Left cardiac atrium (tissue), 4 donors: ENCODE measurements at places on chromosomes 13 and 19. TPM values are rescaled to one million over a fixed set of nuclear protein-coding genes. Genes with fewer than 3 reads are reported as not detected.

KIR3DL1 gene
- not detected for total RNA-seq

CXCL17 gene
- total RNA-seq, result not detected

C5AR2 gene
- 2.4 TPM for total RNA-seq

THAP8 gene
- 2.3 TPM for total RNA-seq

POP4 gene
- 50.8 TPM for total RNA-seq

AMER2 gene
- not detected for total RNA-seq

GRCh38 chr19:2394442-2395292, 32.7 kb downstream of the TIMM13 start:
- no peak for DNase-seq

GRCh38 chr19:18304458-18305310, 18.2 kb downstream of the LSM4 start:
- DNase-seq, result peak; percentile 93

GRCh38 chr13:48505597-48506091, 27.2 kb downstream of the RCBTB2 start:
- DNase-seq, result no peak

GRCh38 chr19:29834991-29835846, 23.4 kb downstream of the CCNE1 start:
- no peak for DNase-seq

DNA sequence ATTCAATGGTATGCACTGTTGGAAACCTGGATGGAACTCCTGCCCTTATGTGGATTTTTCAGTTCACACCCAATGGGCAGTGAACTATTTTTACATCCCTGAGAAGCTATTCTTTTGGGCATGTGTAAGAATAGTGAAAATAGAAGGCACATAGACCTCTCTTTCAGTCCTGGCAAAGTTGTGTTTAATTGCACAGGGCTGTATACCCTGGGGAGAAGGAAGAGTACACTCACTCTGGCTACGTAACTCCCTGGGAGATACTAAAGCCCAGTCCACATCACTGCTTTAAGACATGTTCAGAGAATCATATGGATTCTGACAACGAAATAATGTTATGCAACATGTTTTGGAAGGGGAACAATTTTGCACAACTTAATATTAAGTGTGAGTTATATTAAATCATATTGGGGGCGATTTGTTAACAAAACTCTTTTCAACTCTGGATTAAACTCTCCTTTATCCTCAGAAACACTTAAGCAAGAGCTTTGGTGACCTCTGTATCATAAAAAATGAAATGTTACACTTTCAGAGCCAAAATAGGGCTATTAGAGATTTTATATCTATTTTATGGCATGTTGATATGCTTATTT, 166.1 kb downstream of the DCT start:
- DNase-seq, result no peak

DNA sequence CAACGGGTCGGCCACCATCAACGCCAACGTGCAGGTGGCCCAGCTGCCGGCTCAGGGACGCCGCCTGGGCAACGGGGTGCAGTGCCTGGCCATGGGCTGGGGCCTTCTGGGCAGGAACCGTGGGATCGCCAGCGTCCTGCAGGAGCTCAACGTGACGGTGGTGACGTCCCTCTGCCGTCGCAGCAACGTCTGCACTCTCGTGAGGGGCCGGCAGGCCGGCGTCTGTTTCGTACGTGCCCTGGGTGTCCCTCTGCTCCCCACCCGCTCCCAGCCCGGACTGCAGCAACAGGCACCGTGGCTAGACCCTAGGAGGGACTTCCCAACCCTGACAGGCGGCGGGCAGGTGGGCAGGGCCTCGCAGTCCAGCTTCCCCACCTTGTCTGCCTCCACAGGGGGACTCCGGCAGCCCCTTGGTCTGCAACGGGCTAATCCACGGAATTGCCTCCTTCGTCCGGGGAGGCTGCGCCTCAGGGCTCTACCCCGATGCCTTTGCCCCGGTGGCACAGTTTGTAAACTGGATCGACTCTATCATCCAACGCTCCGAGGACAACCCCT, 3.5 kb downstream of the ELANE start:
- DNase-seq, result no peak

DNA sequence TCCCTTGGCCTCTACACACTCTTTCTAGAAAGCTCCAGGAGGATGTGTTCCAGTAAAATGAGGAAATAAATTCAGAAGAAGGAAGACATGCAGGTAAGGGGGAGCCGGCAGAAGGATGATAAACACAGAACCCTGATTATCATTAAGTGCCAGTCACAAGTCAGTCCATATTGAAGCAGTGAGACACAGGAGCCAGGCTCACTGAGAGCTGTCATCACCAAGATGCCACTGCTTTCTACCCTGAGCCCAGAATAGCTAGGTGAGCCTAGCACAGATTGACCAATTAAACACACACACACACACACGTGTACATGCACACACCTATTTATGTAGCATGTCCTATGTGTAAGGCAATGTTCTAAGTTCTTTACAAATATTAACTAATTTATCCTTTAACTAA, 211.4 kb upstream of the IPO5 start:
- DNase-seq, result no peak

DNA sequence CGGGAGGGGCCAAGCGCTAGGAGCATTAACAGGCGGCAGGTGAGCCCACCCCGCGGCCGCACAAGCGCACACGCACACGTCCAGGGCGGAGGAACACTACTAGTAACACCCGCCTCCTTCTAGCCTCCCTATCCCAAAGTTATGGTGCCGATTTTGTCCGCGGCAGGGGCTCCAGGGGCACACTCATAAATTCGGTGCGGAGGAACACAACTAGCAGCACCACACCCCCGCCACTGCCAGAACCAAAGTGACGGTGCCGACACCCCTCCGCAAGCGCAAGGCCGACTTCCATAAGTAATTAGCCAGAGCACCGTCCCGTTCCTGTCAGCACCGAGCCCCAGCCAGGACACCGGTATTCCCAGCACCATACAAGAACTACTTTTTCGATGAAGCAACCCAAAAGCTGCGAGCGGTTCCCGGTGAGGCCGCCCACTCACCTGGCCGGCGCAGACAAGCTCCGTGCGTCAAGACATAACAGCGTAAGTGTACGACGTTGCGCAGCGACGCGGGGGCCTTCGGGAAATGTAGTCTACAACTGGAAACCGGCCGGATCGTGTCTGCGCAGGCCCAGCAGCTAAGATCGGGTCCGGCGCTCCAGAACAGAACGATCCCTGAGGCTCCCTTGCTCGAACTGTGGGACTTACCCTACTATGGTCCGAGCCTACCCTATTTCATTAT, at the start of the genes ZNF540 and ZNF571:
Gene ZNF540 (plus strand): TSS at position 573 of the 678 bp plus-strand sequence. CDS start 3,572 bp downstream, outside the sequence.
Gene ZNF571 (minus strand): TSS at position 489 of the 678 bp plus-strand sequence. CDS start 8,116 bp downstream, outside the sequence.
- DNase-seq, result peak; percentile 97

- DNase-seq, result no peak
Observed at GRCh38 chr13:38969187-38969586, 21.4 kb downstream of the STOML3 start.

- peak; percentile 74 for DNase-seq
Observed at GRCh38 chr13:113836768-113837559, 26.9 kb downstream of the GAS6 start.

- no peak for DNase-seq
Observed at GRCh38 chr19:41711376-41712261, 3.2 kb downstream of the CEACAM5 start.

- no peak for DNase-seq
Observed at GRCh38 chr13:96338030-96338429, 248.1 kb downstream of the HS6ST3 start.

DNA sequence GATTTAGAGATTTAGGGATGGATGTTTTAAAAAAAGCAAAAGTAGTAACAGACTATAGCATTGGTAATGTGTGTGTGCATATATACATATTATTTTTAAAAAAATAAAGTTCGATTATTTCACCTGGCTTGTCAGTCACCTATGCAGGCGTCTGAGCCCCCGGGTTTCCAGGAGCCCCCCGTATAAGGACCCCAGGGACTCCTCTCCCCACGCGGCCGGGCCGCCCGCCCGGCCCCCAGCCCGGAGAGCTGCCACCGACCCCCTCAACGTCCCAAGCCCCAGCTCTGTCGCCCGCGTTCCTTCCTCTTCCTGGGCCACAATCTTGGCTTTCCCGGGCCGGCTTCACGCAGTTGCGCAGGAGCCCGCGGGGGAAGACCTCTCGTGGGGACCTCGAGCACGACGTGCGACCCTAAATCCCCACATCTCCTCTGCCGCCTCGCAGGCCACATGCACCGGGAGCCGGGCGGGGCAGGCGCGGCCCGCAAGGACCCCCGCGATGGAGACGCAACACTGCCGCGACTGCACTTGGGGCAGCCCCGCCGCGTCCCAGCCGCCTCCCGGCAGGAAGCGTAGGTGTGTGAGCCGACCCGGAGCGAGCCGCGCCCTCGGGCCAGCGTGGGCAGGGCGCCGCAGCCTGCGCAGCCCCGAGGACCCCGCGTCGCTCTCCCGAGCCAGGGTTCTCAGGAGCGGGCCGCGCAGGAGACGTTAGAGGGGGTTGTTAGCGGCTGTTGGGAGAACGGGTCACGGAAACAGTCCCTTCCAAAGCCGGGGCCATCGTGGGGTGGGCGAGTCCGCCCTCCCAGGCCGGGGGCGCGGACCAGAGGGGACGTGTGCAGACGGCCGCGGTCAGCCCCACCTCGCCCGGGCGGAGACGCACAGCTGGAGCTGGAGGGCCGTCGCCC, 840 bp upstream of the CCNA1 start:
- DNase-seq, result peak; percentile 24

- DNase-seq, result no peak
Observed at GRCh38 chr13:70324519-70324918, 216.3 kb upstream of the KLHL1 start.

DNA sequence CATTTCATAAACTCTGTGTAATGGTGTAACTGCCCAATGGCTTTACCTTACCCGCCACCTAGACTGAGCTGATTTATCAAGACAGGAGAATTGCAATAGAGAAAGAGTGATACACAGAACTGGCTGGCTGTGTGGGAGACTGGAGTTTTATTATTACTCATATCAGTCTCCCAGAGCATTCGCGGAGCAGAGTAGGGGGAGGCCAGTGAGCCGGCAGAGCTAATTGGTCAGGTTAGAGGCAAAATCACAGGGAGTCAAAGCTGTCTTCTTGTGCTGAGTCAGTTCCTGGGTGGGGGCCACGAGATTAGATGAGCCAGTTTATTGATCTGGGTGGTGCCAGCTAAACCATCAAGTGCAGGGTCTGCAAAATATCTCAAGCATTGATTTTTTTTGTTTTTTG, 23.4 kb upstream of the SLITRK1 start:
- no peak for DNase-seq

DNA sequence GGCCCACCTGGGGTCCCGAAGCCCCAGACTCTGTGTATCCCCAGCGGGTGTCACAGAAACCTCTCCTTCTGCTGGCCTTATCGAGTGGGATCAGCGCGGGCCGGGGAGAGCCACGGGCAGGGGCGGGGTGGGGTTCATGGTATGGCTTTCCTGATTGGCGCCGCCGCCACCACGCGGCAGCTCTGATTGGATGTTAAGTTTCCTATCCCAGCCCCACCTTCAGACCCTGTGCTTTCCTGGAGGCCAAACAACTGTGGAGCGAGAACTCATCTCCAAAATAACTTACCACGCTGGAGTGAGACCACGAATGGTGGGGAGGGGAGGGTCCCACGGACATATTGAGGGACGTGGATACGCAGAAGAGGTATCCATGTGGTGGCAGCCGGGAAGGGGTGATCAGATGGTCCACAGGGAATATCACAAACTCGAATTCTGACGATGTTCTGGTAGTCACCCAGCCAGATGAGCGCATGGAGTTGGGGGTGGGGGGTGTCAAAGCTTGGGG, 1.0 kb upstream of the ICAM5 start:
- no peak for DNase-seq

- no peak for DNase-seq
Observed at GRCh38 chr13:78398743-78399410, 204.5 kb downstream of the POU4F1 start.

DNA sequence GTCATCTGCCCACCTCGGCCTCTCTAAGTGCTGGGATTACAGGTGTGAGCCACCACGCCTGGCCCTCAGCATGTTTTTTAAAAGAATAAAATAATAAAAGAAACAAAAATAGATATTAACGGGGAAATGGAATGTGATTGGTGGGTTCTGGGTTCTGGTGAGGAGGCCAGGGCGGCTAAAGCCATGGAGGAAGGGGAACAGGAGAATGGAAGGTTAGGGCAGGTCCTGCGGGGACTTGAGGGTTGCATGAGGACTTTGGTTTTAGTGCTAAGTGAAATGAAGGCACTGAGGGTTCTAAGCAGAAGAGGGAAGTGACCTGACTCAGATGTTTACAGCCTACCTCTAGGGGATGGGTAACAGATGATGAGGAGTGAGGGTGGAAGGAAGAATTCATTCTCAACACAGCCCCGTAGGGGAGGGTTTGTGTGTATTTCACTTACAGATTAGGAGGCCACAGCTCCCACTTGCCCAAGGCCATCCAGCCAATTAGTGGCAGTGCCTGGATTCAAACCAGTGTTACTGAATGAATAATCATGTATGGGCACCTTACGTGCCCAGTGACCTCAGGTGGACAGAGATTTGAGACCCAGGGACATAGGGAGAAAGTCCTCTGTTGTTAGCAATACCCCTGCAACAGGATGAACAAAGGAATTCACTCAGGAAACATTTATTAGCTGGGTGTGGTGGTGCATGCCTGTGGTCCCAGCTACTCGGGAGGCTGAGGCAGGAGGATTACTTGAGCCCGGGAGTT, 6.7 kb upstream of the MRPL4 start:
- no peak for DNase-seq

DNA sequence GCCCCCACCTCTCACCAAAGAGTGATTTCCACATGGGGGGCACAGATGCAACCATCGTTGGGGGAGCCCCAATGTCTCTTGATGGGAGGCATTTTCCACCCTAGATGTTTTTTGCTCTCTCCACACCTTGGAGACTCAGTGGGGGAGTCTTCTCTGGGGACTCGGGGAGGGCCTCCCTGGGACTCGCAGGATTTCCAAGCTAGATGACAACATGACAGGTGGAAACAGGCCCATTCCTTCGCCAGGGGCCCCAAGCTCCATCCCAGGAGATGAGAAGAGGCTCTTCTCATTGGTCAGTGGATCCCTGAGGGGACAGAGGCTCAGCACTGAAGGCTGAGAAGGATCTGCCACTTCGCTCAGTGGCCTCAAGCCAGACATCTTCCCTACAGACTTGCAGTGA, 12.7 kb upstream of the KIR2DL4 start:
- no peak for DNase-seq

DNA sequence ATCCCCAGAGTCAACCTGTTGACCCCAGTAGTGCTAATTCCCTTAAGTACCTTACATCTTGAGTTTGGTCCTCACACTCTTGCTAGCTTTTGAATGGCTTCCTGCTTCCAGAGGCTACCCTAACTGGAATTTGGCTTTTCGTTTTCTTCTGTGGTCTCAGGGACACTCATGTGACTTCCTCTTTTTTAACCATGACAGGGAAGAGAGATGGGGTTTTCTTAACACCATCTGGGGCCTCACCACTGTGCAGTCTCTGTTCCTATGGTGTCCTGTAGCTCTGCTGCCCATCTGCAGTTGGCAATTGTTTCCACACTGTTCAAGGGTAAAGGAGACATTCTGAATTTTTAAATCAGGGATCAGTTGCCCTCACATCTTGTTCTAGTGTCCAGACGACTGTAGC, 66.7 kb downstream of the SLC10A2 start:
- DNase-seq, result no peak

- no peak for DNase-seq
Observed at GRCh38 chr19:30804751-30805150, 432.6 kb downstream of the ZNF536 start.

DNA sequence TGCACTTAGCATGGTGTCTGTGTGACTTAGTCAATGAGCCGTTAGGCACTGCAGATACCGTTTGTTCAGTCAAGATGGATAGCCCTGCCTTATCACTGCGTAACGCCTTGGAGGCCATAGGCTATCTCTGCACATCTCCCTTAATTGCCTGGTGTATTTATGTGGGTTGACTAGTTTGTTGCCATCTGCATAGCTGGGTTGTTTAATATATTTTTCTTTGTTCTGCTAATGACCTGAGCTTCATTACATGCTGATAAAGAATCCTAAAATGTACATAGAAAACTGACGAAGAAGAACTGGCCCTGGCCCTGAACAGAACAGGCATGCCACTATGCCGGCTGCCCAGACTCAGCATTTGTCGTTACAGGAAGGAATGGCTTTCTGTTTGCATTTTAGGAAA, 297.8 kb downstream of the SHISA2 start:
- DNase-seq, result no peak
